Fibroblast of the aortic adventitia (primary cell): ENCODE measurements at places on chromosomes 5 and 9. TPM values are rescaled to one million over a fixed set of nuclear protein-coding genes. Genes with fewer than 3 reads are reported as not detected.

GRCh38 chr9:107467416-107467815 is 22.2 kb downstream of the KLF4 start:
- DNase-seq, result peak; percentile 21

TIMD4 gene
- total RNA-seq, result not detected in 2 replicates

- peak; percentile 38 for DNase-seq
Observed at GRCh38 chr5:68304421-68305052, 89.0 kb downstream of the PIK3R1 start.

DNA sequence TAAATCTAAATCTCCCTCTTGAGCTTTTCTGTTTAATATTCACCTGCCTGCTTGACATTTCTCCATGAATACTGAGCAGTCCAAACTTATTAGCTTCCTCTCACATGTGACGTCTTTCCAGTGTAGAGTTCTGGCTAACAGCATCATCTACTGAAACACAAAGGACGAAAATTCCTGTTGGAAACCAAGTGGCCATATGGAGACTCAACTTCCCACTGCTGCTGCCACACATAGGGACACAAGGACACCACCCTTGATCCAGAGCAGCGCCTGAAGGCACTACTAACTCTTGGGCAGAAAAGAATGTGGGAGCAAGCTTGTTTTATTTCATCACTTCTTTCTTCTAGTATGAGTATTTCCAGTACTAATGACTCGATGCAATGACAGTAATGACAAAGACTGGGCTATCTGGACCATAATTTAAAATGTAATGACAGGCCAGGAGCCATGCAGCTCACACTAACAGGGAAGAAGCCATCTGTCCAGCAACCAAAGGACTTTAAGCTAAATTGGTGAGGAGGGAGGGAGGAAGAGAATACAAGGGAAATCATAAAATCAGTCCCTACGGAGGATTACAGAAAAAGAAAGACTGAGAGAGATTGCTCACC is 19.2 kb downstream of the RNF130 start:
- DNase-seq, result no peak

CDKN2B-AS1 gene
- total RNA-seq, result 6.4 and 12.9 TPM in 2 replicates

FBXO38 gene
- total RNA-seq, result 45.7 and 61.0 TPM in 2 replicates

DNA sequence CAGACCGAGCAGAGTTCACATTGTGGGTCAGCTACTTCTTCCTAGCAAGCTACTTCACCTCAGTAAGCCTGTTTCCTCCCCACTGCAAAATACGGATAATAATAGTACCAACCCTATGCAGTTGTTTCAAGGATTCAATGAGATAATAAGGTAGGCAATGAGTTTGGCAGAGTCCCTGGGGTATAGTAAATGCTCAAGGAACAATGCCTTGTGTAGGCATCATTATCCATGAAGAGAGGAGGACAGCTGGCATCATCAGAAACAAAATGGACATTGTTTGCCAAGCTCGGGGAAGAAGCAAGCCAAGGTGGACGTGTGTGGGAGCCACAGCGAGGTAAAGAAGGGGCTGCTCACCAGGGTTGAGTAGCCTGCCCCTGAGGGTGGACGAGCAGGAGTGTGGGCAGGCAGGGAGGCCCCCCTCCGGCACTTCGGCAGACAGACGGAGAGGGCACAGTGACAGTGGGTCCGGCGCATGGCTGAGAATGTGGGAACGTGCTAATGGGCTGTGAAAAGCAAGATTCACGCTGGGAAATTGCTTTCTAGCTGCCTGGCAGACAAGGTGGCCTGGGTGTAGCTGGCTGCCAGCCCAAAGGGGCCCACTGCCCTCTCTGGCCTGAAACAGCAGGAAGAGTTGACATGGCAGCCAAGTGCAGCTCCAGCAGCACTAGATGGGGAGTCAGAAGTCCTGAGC is 10.1 kb downstream of the CAMK2A start:
- DNase-seq, result no peak

DNA sequence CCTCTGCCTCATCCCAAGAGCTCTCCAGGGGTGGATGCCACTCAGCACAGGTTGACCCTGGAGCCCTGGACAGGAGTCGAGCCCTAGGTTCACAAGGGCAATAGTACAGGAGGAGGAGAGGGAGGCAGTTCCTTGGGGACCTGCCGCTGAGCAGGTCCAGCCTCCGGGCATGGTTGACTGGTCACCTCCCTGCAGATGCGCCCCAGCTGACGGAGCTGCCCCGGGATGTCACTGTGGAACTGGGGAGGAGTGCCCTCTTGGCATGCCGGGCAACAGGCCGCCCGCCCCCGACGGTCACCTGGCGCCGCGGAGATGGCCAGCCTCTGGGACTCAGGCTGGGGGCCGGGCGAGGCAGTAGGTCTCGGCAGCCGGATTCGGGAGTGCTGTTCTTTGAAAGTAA is 53.7 kb downstream of the HMCN2 start:
- no peak for DNase-seq

GRCh38 chr5:136028782-136029742 is at the start of gene TGFBI:
Gene TGFBI (plus strand): TSS chr5:136028988. CDS start chr5:136029056, 68 bp downstream.
- peak; percentile 50 for DNase-seq

NIM1K gene
- total RNA-seq, result 0.65 and 1.9 TPM in 2 replicates

TAF1L gene
- total RNA-seq, result not detected in 2 replicates

- no peak for DNase-seq
Observed at GRCh38 chr9:110088099-110088498, 119.9 kb downstream of the C9orf152 start.

- no peak for DNase-seq
Observed at GRCh38 chr5:59763541-59763940, 130.0 kb downstream of the PDE4D start.

- no peak for DNase-seq
Observed at GRCh38 chr5:136613230-136613629, 247.9 kb upstream of the TRPC7 start.

IFNB1 gene
- not detected in 2 replicates for total RNA-seq

- DNase-seq, result no peak
Observed at GRCh38 chr9:27391040-27391895, 94.3 kb upstream of the EQTN start.

- DNase-seq, result no peak
Observed at GRCh38 chr5:69341520-69342161, 9.0 kb upstream of the CCDC125 start.

- peak; percentile 66 for DNase-seq
Observed at GRCh38 chr9:116860509-116861120, 173.5 kb downstream of the TRIM32 start.

HMGXB3 gene
- total RNA-seq, result 35.4 and 108 TPM in 2 replicates

GRCh38 chr5:12704955-12705354 is 800.7 kb upstream of the CTNND2 start:
- DNase-seq, result no peak

- DNase-seq, result no peak
Observed at GRCh38 chr5:29414681-29415080, 1778.8 kb upstream of the CDH6 start.

UBE2QL1 gene
- under 0.01 and 0.25 TPM in 2 replicates for total RNA-seq

GRCh38 chr5:36417668-36418067 is 116.0 kb upstream of the RANBP3L start:
- DNase-seq, result no peak

- no peak for DNase-seq
Observed at GRCh38 chr5:23208959-23209431, 298.4 kb upstream of the PRDM9 start.

GRCh38 chr9:630817-631216 is 210.7 kb upstream of the DMRT1 start:
- DNase-seq, result no peak

DNA sequence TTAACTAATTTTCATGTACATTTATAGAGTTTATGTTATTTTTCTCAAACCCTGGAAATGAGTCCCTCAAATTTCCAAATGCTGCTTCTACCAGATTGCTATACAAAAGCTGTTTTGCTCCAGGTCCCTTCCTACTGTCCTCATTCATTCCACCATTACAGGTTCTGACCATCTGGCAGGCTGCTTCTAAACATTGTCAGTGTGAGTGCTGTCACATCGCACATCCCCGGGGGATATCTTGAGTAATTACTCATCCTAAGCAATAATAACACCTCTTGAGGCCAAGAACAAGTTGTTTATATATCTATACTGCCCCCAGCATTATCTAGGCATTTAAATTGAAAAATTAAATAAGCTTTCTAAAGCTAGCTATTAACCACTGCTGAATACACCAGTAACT is 1675.3 kb upstream of the CDH6 start:
- no peak for DNase-seq

DNA sequence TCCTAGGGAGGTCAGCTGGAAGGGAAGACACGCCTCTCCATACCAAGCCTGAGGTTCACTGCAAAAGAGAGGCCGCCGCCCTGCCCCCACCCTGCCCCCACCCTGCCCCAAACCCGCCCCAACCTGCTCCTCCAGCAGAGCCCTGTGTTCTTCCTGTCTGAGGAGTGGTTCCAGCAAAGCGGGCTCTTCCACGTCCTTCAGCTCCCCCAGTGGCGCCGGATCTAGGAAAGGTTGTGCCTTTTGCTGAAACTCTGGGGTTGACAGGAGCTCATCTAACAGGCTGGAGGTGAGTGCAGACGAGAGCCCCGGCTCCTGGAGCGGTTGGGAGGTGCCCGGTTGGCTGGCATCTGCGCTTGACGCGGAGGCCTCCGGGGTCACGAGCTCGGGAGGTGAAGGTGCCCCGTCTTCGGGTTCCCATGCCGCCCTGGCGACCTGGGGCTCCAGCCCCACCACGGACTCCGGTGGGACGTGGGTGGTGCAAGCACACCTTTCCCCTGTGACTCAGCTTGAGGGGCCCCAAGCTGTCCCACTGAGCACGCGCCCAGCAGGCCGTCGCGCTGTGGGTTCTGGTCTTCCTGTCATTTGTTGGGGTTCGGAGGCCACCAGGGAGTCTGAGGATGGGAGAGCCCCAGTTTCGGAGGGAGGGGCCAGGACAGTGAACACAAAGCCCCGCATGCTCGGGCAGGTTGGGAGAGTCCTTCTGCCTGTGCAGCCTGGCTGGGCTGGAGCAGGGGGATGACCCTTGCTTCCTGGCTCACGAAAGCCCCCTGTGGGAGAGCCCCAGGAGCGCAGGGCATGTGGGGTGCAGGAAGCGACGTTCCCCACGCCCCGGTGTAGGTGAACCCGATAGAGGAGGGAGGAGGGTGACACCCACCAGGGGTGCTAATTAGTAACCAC is 1467.1 kb downstream of the FOXD4L5 start:
- peak; percentile 12 for DNase-seq

HDHD3 gene
- total RNA-seq, result 7.8 and 9.5 TPM in 2 replicates

MGAT1 gene
- total RNA-seq, result 79.4 and 81.1 TPM in 2 replicates

DNA sequence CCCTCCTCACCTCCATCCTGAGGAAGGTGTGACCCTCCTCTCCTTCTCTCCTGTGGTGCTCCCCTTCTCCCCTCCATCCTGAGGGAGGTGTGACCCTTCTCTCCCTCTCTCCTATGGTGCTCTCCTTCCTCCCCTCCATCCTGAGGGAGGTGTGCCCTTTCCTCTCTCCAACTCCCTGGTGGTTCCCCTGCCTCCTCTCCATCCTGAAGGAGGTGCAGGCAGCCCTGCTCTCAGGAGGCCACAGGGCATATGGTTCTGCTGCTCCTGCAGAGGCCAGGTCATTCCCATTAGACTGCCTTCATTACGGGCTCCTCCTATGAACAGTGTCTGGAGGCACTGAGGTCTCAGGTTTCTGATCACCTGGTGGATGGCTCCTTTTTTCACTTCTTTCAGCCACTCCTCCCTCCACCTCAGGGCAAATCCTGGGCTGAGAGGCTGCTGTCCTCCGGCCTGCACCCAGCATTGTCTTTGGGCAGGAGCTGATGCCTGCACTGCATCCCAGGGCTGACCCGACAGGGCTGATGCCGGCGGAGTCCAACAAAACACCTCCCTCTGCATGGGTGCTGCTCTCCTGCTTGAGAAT is 197.1 kb downstream of the MED10 start:
- DNase-seq, result no peak

GRCh38 chr9:3431890-3432289 is 93.9 kb downstream of the RFX3 start:
- DNase-seq, result no peak

DNA sequence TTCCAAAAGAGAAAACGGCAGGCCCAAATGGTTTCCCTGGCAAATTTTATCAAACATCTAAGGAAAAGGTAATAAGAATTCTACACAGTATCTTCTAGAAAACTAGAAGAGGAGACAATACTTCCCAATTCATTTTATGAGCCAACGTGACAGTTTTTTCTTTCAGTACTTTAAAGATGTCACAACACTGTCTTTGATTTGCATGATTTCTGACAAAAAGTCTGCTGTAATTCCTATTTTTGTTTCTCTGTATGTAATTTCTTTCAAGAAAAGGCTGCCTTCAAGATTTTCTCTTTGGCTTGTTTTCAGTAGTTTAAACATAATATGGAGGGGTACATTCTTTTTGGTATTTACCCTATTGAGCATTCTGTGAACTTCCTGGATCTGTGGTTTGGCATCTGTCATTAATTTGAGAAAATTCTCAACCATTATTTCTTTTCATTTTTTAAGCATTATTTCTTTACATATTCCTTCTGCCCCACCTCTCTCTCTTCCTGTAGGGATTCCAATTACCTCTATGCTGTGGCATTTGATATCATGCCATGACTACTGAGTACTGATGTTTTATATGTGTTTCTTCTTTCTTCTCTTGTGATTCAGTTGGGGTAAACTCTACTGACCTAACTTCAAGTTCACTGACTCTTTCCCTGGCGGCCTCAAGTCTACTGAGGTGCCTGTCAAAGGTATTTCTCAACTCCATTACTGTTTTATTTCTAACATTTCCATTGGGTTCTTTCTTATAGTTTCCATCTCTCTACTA is 32.2 kb downstream of the ANKS6 start:
- DNase-seq, result no peak

SLC36A2 gene
- not detected in 2 replicates for total RNA-seq

DNA sequence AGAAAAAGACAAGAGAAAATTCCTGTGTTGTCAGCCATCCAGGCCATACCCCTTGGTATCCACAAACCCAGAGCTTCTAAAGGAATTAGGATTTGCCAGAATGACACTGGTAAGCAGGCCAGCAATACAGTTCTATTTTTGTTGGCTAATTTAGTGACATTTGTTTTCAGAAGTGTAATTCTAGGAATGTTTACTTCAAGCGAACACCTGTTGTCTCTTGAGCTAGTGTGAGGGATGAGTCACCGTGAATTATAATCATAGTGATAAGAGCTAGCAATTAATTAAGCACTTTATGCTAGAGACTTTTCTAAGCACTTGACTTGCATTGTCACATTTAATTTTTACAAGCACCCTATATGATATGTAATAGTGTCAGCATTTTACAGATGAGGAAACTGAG is 99.2 kb downstream of the PRKACG start:
- DNase-seq, result no peak

DNA sequence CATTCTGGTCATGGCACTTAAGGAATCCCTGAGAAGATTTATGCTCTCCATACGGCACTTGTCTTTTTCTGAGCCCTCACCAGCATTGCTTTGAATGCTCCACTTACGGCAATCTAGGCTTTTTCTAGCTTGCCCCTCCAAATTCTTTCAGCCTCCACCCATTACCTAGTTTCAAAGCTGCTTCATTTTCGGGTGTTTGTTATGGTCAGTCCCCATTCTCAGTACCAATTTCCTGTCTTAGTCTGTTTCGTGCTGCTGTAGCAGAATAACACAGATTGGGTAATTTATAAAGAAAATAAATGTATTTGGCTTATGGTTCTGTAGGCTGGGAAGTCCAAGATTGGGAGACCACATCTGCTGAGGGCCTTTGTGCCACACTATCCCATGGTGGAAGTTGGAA is 42.0 kb downstream of the ARHGEF28 start:
- DNase-seq, result no peak

AMBP gene
- 0.27 TPM in 1 of 2 replicates, not detected in the other for total RNA-seq

CATSPER3 gene
- 0.09 TPM in 1 of 2 replicates, not detected in the other for total RNA-seq
